ENCODE measurements at places on chromosomes 3 and 15.

GRCh38 chr15:71410347-71410746, 295.1 kb downstream of the THSD4 start:
- DNase-seq, result no peak

- no peak for DNase-seq
These were observed 4.5 kb downstream of the IL17RB start for GRCh38 chr3:53850895-53851294.

- DNase-seq, result no peak
These were observed 84.6 kb upstream of the KLF13 start for GRCh38 chr15:31241888-31242522.

GRCh38 chr15:51866751-51867150, 37.3 kb downstream of the TMOD3 start:
- DNase-seq, result no peak

DNA sequence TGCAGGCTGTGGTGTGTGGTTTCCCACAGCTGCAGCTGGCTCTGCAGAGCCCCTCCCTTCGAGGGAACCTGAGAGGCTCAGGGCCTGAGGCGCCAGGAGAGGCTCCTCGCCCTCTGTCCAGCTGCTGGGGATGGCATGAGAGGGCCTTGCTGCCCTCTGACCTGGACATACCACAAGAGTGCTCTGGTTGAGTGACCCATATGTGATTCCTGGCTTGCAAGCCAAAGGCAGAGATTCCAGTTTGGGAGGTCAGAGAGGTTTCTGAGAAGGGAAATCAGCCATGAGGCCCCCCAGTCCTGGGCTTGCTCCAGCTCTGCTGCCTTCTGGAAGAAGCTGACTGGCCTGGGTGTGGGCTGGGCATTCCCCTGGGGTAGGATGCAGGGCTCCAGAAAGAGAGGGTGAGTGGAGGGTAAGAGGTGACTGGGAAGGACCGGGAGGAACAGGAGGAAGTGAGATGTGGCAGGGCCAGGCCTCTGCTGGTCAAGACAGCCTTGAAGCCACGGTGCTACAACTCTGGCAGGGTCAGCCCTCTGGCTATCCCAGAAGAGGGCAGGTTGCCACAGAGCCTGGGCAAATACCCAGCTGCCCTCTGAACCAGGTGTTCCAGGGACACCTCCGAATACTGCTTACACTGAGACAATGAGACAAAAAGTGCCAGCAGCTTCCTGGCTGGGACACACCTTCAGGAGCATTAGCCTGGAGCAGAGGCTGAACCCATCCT, 16.0 kb upstream of the SRP14 start:
- no peak for DNase-seq

DNA sequence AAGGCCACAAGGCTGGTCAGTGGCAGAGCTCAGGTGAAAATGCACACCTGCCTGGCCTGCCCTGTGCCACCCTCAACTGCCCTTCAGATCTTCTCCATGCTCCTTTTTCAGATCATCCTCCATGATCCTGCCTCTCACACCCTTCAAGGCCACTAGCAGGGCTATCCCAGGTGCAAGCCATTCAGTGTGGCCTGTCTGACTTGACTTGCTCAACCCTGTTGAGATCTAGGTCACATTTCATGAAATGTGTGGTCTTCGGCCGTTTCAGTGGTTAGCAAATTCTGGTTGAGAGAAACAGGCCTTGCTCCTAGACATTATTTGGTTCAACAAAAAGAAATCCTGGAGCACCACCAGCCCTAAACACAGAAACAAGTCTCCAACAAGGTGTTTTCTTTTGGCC, 26.6 kb upstream of the LMCD1 start:
- DNase-seq, result no peak
